Osteoblast (primary cell): ENCODE measurements at places on chromosomes 1 and 21. TPM values are rescaled to one million over a fixed set of nuclear protein-coding genes. Genes with fewer than 3 reads are reported as not detected.
A peak's percentile ranks its signal among the peaks of the same experiment; 100 is the strongest.

The CD101 gene
- under 0.01 TPM in 2 replicates for total RNA-seq

The LCE1C gene
- total RNA-seq = not detected in 2 replicates

The P3H1 gene
- total RNA-seq = 209 and 213 TPM in 2 replicates

The OR2M3 gene
- total RNA-seq = not detected in 2 replicates

The ETV3 gene
- total RNA-seq = 13.0 and 14.8 TPM in 2 replicates

The HFM1 gene
- total RNA-seq = 0.29 and 0.36 TPM in 2 replicates

The FAM72A gene
- total RNA-seq = 2.2 and 3.2 TPM in 2 replicates

- peaks cover 6% of the 10 kb centered on the region for H3K36me3 ChIP-seq
- H3K27ac ChIP-seq = no peak overlapping the region
- H3K4me1 ChIP-seq = peaks cover 51% of the 10 kb centered on the region
- no peak for DNase-seq
Observed at GRCh38 chr21:32452641-32453040, 40.1 kb downstream of the EVA1C start.

DNA sequence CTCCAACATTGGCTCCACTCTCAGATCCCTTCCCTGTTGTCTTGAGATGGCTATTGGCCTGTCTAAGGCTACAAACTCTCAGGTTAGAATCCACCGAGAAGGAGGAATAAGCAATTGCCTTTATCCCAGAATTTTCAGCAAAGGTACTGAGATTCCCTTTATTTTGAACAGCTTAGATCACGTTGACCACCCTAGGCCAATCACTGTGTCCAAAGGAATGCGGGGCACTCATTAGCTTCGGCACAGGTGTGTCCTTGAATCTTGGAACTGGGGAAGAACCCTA lies 6.9 kb downstream of the S100A11 start:
- peaks cover 5% of the 10 kb centered on the region for H3K27me3 ChIP-seq
- DNase-seq = no peak
- H3K4me1 ChIP-seq = peaks cover 14% of the 10 kb centered on the region
- peaks cover 36% of the 10 kb centered on the region for H3K36me3 ChIP-seq
- H3K27ac ChIP-seq = no peak overlapping the region
- no peak overlapping the region for H3K4me3 ChIP-seq

GRCh38 chr1:12232221-12232620 lies 2.4 kb downstream of the VPS13D start:
- DNase-seq = peak; percentile 66
- H3K4me1 ChIP-seq = peaks cover 4% of the 10 kb centered on the region
- no peaks in the 10 kb centered on the region for H3K27me3 ChIP-seq
- H3K4me3 ChIP-seq = no peak overlapping the region
- H3K27ac ChIP-seq = no peak overlapping the region

- no peak for DNase-seq
- H3K4me3 ChIP-seq = no peak overlapping the region
- peaks cover 6% of the 10 kb centered on the region for H3K27me3 ChIP-seq
Observed at GRCh38 chr1:27687906-27688305, 15.9 kb upstream of the IFI6 start.

DNA sequence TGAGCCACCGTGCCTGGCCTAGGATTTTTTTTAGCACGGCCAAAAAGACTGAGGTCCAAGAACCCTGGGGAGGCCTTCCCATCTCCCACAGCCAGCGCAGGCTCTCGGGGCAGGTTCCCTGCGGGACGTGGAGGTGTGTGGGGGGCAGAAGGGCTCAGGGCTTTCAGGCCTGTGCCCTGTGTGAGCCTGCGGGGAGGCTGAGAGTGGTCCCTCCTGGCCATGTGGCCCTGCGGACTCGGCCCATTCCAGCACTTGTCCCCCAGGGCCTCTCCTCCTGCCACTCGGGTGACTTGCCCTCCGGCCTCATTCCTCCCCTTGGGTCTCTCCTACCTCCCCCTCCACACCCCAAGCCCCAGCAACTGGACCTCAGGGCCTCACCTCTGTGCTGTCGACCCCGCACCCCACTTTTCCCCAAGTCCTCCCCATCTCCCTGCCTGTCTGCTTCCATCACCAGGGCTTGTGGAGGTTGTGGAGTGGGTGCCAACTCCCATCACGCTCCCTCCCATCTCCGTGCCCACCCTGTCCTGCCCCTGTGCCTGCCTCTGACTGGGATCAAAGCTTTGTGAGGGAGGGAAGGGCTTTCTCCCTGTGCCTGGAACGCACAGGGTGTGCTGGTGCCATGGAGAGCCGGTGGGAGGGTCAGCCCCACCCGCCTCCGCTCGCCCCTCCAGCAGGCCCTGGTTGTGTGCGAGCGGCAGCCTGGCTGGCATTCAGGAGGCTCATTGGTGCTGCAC lies 32.2 kb upstream of the DIP2A start:
- no peaks in the 10 kb centered on the region for H3K27me3 ChIP-seq
- H3K27ac ChIP-seq = no peak overlapping the region
- no peaks in the 10 kb centered on the region for H3K4me1 ChIP-seq
- no peak overlapping the region for H3K4me3 ChIP-seq
- peaks cover 26% of the 10 kb centered on the region for H3K36me3 ChIP-seq

GRCh38 chr1:88777604-88778149 lies 93.6 kb downstream of the PKN2 start:
- peaks cover 4% of the 10 kb centered on the region for H3K36me3 ChIP-seq
- H3K27ac ChIP-seq = no peak overlapping the region
- H3K27me3 ChIP-seq = no peaks in the 10 kb centered on the region

- peaks cover 7% of the 10 kb centered on the region for H3K27me3 ChIP-seq
- no peaks in the 10 kb centered on the region for H3K36me3 ChIP-seq
- no peak overlapping the region for H3K4me3 ChIP-seq
- DNase-seq = no peak
- no peak overlapping the region for H3K27ac ChIP-seq
Observed at GRCh38 chr1:223628233-223629125, 37.0 kb downstream of the CAPN8 start.

GRCh38 chr1:11527541-11528452 lies 48.8 kb downstream of the DISP3 start:
- no peaks in the 10 kb centered on the region for H3K4me1 ChIP-seq
- H3K4me3 ChIP-seq = no peak overlapping the region
- no peaks in the 10 kb centered on the region for H3K27me3 ChIP-seq
- H3K27ac ChIP-seq = no peak overlapping the region
- peak; percentile 36 for DNase-seq

- DNase-seq = peak; percentile 84
- H3K36me3 ChIP-seq = no peaks in the 10 kb centered on the region
- H3K27ac ChIP-seq = peak overlapping the region; percentile 84
Observed at GRCh38 chr1:40944326-40944725, 35.2 kb upstream of the CTPS1 start.

- H3K36me3 ChIP-seq = peaks cover 8% of the 10 kb centered on the region
- peaks cover 48% of the 10 kb centered on the region for H3K4me1 ChIP-seq
- peak overlapping the region; percentile 88 for H3K27ac ChIP-seq
- H3K4me3 ChIP-seq = peak overlapping the region; percentile 40
Observed at GRCh38 chr1:110004583-110004982, 20.0 kb downstream of the AHCYL1 start.

DNA sequence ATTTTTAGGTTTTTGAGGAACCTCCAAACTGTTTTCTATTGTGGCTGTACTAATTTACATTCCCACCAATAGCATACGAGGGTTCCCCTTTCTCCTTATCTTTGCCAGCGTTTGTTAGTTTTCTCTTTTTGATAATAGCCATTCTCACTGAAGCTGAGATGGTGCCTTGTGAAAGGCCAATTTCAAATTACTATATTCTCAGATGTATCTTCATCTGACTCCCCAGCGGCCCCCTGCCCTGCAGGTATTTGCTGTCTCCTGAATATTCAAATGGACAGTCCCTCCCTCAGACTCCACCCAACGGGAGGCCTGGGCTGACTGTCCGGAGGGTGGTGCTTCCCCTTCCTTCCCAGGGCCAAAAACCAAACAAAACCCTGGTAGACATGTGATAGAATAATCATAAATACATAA lies 33.5 kb upstream of the TARBP1 start:
- H3K4me3 ChIP-seq = no peak overlapping the region
- no peaks in the 10 kb centered on the region for H3K36me3 ChIP-seq
- H3K27me3 ChIP-seq = no peaks in the 10 kb centered on the region
- no peak overlapping the region for H3K27ac ChIP-seq
- DNase-seq = no peak

GRCh38 chr1:100629391-100629790 lies 90.2 kb upstream of the VCAM1 start:
- no peaks in the 10 kb centered on the region for H3K36me3 ChIP-seq
- H3K27me3 ChIP-seq = no peaks in the 10 kb centered on the region
- H3K4me3 ChIP-seq = no peak overlapping the region
- peak overlapping the region; percentile 99 for H3K27ac ChIP-seq
- peaks cover 73% of the 10 kb centered on the region for H3K4me1 ChIP-seq

- H3K4me1 ChIP-seq = peaks cover 3% of the 10 kb centered on the region
- no peaks in the 10 kb centered on the region for H3K36me3 ChIP-seq
- DNase-seq = peak; percentile 71
Observed at GRCh38 chr1:62746086-62746808, 37.7 kb upstream of the ATG4C start.

GRCh38 chr1:198904321-198904720 lies 265.5 kb downstream of the PTPRC start:
- no peak for DNase-seq
- H3K36me3 ChIP-seq = peaks cover 18% of the 10 kb centered on the region
- H3K4me1 ChIP-seq = peaks cover 12% of the 10 kb centered on the region
- no peaks in the 10 kb centered on the region for H3K27me3 ChIP-seq
- H3K27ac ChIP-seq = peak overlapping the region; percentile 10

DNA sequence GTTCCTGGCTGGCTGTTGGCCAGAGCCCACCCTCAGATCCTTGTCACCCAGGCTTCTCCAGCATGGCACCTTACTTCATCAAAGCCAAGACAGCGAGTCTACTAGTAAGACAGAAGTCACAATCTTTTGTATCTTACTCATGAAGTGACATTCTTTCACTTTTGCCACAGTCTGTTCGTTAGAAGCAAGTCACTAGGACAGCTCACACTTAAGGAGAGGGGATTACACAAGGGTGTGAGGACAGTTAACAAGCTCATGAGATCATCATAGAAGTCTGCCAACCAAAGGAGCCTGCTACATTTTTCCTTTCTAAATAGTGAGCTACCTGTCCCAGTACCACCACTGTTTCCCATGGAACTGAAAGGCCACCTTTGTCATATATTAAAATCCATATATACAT lies 61.5 kb downstream of the PACC1 start:
- no peak overlapping the region for H3K27ac ChIP-seq
- no peak for DNase-seq
- H3K27me3 ChIP-seq = no peaks in the 10 kb centered on the region
- H3K36me3 ChIP-seq = peaks cover 10% of the 10 kb centered on the region
- H3K4me3 ChIP-seq = no peak overlapping the region

DNA sequence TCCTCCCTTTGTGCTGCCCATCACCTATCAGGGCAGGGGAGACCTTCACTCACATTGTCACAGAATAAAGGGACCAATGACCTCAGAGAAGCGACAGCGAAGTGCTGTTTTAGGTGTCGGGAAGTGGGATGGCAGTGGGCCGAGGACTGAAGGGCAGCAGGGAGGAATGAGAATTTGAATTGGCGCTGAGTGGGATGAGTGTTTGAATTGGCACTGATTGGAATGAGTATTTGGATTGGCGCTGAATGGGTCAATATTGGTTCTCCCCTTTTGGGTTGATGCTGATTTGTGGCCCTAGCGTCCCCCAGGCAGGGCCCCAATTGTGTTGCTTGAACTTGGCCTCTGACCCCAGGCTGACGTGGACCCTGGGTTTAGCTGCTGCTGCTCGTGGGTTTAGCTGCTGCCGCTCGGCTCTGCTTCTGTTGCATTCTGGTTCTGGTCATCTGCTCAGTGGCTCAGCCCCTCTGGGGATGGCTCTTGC lies 12.4 kb upstream of the UMODL1 start:
- H3K4me3 ChIP-seq = no peak overlapping the region
- peak overlapping the region; percentile 97 for H3K27ac ChIP-seq
- H3K27me3 ChIP-seq = peaks cover 21% of the 10 kb centered on the region
- peak; percentile 44 for DNase-seq
- H3K4me1 ChIP-seq = peaks cover 30% of the 10 kb centered on the region

DNA sequence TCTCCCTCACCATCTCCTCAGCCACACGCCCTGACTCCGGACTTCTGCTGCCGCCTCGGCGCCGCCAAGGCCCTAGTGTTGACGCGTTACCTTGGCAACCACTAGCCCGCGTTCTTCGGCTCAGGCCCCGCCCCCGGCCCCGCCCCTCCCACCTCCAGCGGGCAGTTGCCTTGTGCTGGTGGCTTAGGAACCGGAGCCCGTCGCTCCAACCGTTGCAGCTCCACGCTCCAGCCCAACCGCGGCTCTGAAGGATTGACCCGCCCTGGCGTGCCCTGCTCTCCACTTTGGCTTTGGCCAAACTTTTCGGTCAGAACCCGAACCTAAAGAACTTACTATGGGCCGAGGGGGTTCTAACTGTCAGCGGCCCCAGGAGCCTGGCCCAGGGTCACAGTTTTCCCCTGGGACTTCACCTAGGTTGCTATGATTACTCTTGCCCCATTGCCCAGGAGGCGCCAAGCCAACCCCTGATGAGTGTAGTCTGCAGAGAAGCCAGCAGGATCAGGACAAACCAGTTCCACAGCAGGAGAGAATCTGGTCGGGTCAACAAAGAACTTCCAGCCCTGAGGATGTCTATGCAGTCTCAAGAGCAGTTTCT lies at the start of gene CFAP45:
TSS of gene CFAP45 (minus strand) at position 80 of the 595 bp plus-strand sequence. CDS start at position 13, 67 bp downstream.
- no peaks in the 10 kb centered on the region for H3K27me3 ChIP-seq
- peak; percentile 93 for DNase-seq
- H3K4me1 ChIP-seq = peaks cover 18% of the 10 kb centered on the region
- no peak within 1 kb of the TSS for H3K27ac ChIP-seq
- peak within 1 kb of the TSS; percentile 41 for H3K4me3 ChIP-seq

DNA sequence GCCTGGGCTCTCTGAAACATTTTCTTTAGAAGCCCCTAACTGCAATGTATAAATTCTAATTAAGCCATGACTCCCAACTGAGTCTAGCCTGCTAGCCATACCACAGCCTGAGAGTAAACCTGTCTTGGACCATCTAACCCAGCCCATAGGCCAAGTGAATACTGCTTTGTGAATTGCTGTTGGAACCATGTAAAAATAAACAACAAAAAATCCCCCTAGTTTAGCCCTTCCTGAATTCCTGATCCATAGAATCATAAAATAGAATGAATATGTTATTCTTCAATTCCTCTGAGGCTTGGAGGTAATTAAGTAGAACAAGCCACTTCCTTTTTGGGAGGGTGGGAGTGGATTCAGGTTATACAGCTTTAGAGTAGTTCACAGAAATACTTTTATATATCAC lies 1496.4 kb downstream of the MRPL39 start:
- no peak for DNase-seq
- no peaks in the 10 kb centered on the region for H3K36me3 ChIP-seq
- no peaks in the 10 kb centered on the region for H3K27me3 ChIP-seq
- H3K4me3 ChIP-seq = no peak overlapping the region

DNA sequence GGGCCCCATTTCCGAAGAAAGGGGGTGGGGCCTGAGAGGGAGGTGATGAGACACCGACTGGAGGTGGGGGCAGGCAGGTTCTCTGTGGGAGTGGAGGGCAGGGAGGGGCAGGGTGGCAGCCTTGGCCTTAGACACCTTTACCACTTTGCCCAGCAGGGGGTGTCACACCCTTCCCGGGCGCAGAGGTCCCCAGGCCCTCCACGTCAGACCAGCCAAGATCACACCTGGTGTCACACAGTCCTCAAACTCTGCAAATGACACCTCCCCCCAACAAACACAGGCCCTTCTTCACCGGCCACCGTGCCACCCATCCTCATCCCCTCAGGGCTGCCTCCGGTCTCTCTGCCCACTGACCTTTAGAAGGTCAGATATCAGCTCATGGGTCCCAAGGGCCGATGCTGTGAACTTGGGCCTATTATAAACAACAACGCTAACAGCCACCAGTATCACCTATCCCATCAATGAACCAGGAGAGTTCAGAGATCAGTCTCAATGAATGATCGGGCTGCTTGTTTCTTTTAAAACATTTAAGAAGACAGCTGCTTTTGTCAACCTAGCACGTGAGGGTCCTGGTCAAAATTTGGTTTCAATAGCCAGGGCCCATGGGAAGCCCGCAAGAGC lies 103.9 kb downstream of the CASZ1 start:
- peaks cover 12% of the 10 kb centered on the region for H3K4me1 ChIP-seq
- no peak overlapping the region for H3K27ac ChIP-seq
- peaks cover 10% of the 10 kb centered on the region for H3K27me3 ChIP-seq
- H3K36me3 ChIP-seq = no peaks in the 10 kb centered on the region
- no peak overlapping the region for H3K4me3 ChIP-seq
